ENCODE measurements at places on chromosomes 7 and 10.

DNA sequence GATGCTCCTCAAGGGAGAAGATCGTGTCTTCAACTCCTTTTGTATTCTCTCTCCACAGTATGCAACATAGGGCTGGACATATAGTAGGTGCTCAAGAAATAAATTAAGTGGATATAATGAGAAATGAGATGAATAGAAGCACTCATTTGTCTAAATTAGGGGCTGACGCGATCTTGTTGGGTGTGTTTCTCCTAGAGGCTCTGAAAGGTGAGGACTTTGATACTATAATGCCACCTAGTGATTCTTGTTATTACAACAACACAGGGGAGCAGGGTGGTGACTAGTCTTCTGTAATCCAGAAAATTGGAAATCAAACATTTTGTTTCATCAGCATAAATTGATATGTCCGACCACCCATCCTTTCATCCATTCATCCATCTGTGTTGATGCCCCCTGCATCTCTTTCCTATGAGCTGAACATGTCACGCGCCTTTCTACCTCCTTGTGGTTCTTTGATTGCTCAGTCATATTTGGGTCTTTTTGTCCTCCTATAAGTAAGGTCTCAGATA lies 3.5 kb upstream of the CFAP58 start:
- peak; percentile 42 for DNase-seq

DNA sequence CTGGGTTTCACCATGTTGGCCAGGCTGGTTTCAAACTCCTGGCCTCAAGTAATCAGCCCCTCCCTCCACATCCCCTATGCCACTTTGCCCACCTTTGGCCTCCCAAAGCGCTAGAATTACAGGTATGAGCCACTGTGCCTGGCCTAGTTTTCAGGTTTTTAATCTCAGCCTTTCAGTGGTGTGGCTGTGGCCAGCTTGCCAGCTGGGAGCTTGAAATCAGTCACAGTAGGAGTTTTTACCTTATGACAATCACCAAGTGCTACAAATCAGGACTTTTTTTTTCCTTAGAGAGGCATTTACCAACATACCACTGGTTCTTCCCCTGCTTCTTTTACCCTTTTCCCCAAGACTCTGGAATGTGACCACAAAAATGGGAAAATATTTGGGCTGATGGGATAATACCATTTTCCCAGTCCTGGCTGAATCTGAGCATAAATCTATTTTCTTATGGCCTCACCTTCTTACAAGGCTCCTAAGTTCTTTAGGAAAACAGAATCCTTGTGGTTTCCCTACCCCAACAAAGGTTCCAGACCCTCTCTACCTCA lies 6.2 kb downstream of the STEAP4 start:
- no peak for DNase-seq

DNA sequence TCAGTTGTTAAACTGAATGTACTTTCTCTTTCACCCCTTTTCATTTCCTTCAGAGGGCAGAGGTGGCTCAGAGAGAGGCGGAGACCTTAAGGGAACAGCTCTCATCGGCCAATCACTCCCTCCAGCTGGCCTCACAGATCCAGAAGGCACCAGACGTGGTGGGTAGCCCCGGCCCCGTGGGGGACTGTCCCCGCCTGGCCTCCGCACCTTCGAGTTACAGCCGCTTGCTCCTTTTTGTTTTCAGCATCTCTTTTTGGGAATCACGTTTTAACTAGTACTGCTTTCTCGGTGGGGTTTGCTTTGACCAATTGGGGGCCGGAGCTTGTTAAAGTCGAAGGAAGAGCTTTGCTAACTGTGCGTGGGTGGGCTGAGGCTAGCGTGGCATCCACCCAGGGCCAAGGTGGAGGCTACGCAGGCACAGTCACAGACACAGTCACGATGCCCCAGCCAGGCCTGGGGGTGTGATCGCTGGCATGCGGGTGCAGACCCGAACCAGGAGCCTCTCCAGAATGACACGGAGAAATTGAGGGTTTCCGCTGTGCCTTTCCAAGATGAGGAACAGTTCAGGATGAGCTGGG lies 116.2 kb upstream of the SH2B2 start:
- no peak for DNase-seq

GRCh38 chr7:41295455-41295815 lies 407.5 kb downstream of the INHBA start:
- no peak for DNase-seq

- DNase-seq, result no peak
Measured at GRCh38 chr7:25863005-25863728, 288.8 kb upstream of the NFE2L3 start.

DNA sequence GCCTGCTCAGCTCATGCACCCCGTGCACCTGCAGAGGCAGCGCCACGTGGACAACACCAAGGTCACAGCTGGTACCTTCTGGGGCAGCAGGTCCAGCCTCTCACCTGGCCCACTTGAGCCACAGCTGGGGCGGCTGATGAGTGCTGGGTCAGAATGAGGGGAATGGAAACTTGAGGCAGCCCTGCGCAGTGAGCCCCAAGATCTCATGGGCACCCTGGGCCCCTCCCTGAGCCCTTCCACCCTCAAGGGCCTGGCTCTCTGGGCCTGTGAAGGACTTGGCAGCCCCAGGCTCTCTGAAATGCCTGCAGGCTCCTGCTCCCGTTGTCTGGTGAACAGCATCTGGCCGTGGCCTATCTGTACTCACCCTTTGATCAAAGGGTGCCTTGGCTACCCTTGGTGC lies 112.7 kb downstream of the TCERG1L start:
- DNase-seq, result no peak

GRCh38 chr7:139232904-139233303 lies 1.9 kb downstream of the UBN2 start:
- DNase-seq, result no peak

- DNase-seq, result no peak
Measured at GRCh38 chr7:55081472-55082227, 62.8 kb downstream of the EGFR start.

Measured in CD4-positive, alpha-beta T cell treated with Interleukin-17A for 4 hours (primary cell).